ENCODE measurements at places on chromosomes 7 and 10. TPM values are rescaled to one million over a fixed set of nuclear protein-coding genes. Genes with fewer than 3 reads are reported as not detected.

DNA sequence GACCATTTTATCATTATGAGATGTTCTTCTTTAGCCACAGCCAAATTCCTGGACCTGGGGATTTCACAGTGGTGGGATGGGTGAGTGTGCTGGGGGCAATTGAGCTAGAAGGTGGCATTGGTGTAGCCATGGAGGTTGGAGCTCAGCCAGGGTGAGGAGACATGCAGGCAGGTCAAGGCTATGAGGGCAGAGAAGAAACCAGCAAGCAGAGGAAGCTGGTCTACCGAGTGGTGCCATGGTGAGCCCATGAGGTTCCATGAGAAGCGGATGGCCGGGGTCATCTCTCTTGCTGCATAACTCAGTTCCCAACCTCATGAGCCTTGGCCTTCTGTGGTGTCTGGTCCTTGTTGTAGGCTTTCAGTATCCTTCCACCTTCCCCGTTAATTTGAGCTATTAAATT, 91.4 kb downstream of the CARD11 start:
- DNase-seq: peak; percentile 28

DNA sequence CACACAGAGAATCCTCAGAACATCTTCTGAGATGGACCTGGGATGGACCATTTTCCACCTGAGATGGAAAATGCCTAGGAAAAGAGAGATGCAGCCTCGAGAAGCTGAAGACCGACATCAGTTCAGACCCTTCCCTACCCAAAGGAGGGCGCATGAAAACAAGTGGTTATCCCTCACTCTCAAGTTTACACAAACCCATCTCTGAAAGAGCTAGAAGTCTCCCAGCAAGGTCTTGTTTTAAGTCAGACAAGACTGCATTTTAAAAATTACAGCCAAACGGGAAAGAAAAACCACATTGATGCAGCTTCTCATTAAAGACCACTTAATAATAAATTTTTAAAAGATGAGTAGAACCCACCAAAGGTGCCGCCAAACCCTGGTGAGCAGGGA, 1.3 kb downstream of the RAPGEF5 start:
- DNase-seq: no peak

FZD1 gene
- 25.7 TPM for total RNA-seq

MKX gene
- total RNA-seq: 1.7 TPM

GPER1 gene
- total RNA-seq: 11.1 TPM

GRCh38 chr7:106535234-106535932, 125.6 kb downstream of the CCDC71L start:
- DNase-seq: no peak

Measured in upper lobe of right lung (tissue), 1 donor.